ENCODE measurements at places on chromosomes 13 and 19.

GRCh38 chr13:111171629-111172028 is 56.5 kb downstream of the ARHGEF7 start:
- no peak for DNase-seq

DNA sequence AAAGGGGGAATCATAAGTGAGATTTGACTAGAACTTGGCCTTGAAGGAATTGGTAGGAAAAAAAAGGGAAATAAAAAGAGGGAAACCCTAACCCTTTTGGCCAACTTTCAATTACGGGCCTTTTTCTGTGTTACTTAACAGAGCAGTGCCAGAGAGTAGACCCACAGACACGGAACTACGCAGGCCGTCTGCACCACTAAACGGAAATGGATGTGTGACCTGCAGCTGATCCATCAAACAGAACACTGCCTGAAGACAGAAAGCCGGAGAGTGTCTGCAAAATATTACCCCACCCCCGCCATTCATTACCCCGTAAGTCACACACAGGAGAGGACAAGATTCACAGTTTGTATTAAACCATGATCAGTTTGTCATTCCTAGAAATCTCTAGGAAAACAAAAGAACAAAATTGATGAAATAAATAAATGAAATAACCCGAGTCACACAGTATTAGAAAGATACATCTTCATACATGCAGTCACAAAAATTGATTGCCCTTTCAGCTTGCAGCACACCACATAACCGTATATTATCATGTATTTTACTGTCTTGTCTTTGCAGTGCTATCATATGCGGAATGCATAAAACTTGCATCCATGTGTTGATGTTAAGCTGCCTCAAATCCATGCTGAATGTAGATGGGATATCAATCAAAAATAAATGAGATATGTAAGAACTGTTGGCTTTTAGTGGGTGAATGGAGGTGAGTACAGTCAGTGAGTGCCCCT is 424.7 kb downstream of the IRS2 start:
- DNase-seq: no peak

DNA sequence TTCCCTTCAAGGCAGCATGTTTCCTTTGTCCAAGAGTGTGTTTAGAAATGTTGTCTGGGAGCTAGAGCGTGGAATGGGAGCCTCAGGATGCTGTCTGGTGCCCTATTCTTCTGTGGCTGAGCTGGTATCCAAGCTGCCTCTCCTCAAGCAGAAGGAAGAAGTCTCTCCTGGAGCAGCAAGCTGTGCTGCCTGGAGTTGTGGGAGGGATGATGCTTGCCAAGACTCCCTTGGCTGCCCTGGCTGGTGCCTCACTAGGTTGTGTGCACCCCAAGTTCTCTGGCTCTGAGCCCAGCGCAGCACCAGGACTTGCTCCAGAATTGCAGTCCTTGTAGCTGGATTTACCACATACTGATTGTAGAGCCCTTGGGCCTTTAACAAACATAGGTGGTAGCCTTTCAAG is 4.7 kb upstream of the CYP4F3 start:
- no peak for DNase-seq

- no peak for DNase-seq
These were observed 453.0 kb downstream of the SLITRK5 start for GRCh38 chr13:88124142-88124541.

DNA sequence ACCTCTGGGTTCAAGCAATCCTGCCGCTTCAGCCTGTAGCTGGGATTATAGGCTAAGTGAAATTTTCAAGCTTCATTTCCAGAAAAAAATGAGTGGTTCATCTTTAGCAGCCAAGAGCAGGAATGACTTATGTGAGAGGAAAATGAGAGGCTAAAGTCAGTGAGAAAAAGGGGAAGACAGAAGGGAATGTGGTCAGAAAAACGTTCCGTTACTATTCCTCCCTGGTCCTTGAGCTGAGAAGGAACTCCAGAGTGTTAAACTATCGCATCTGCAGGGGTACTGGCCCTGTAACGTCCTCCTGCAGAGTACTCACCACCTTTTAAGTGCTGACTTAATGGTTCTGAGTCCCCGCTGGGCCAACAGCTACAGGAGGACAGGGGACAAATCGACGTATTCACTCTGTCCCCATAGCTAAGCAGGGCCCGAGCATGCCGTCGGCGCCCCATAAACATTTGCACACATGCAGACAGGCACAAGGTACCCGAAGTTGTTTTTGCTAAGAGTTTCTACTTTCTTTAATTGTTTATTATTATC is 88.1 kb downstream of the FLT1 start:
- DNase-seq: no peak

Data from NCI-H774 (cell line).